ENCODE measurements at places on chromosomes 7 and 10.

- no peak for DNase-seq
These were observed 71.8 kb upstream of the LOXL4 start for GRCh38 chr10:98339799-98340198.

DNA sequence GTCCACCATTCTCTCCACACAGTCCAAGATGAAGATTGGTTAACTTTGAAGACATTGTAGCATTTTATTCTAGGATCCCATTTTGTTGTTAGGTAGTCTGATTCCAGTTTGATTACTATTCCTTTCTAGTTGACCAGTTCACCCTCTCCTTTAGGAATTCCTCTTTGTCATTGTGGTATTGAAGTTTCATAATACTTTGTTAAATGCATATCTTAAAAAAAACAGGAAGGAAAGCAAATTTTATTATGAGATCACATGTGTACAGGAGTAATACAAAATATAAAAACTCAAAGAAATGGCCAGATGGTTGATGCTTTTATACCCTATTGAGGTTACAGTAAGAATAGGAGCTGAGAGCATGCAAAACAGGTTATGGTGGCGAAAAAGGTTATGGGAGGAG is 15.5 kb upstream of the SEMA3C start:
- no peak for DNase-seq

- no peak for DNase-seq
These were observed 125.6 kb downstream of the FAM53B start for GRCh38 chr10:124618470-124619073.

- DNase-seq = no peak
These were observed 348.0 kb downstream of the GPAM start for GRCh38 chr10:111835574-111835973.

DNA sequence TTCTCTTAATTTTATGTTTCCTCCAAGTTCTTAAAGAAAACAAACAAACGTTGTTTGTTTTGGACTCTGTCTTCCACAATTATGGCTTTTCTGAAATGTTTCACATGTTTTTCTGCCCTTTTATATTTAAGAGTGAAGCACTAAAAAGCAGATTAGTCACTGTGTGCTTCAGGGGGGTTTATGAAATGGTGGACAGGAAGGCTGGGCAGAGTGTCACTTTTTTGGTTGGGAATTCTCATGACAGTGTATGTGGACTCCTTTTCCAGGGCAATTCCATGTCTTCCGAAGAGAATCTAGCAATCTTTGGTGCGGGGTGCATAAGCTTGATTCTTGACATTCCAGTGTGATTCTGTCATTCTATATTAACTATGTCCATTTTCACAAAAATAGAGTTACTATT is 669.4 kb downstream of the PARD3 start:
- no peak for DNase-seq

- no peak for DNase-seq
These were observed 133.4 kb downstream of the FZD1 start for GRCh38 chr7:91397612-91398011.

- no peak for DNase-seq
These were observed 26.2 kb downstream of the VSTM4 start for GRCh38 chr10:49089152-49089551.

DNA sequence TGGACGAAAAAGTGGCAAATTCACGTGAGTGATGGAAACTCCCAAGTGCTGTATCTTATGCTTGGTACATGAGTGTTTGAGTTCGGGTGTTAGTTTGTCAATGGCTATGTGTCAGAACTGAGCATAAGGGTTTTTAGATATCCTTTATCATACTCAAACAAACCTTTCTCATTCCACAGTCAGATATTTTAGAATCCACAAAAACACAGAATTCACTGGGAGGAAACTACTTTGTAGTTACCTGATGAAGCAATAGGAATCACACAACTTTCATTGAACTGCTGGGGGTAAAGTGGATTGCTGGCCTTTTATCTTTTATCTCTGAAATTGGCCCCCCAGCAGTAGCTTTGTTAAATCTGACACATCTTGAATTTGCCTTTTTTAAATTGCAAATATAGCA is 64.0 kb downstream of the DKK1 start:
- no peak for DNase-seq

DNA sequence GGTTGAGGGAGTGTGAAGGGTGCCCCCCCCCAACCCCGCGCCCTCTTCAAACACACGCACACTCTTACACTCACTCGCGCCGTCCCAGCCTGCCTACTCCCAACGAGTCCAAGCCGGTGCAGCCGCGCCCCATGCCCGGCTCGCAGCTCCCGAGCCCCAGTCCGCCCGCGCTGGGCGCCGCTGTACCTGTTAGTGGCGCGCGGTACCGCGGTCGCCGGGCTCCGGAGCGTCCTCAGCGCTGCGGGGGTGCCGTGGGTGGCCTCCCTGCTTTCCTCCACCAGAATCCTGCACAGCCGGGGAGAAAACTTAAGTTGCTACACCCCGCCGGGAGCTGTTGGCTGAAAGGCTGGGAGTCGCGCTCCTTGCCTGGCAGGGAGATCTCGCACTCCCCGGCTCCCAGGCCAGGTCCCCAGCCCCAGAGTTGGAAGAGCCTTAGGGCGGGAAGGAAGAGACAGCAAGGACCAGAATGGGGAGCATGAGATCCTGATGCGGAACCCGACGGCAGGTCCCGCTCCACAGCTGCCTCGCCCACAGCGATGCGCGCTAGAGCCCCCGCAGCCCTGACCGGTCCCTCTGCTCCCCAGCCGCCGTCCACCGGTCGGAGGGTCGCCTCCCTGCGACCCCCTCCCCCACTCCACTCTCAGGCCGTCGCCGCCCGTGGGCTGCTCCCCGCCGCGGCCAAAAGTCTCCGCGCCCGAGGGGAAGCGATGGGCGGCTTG is 863 bp downstream of the ST8SIA6 start:
- no peak for DNase-seq
